ENCODE measurements at places on chromosomes 5 and 9.

- peak; percentile 51 for DNase-seq
Measured at GRCh38 chr5:64693636-64694035, 3.3 kb downstream of the SHISAL2B start.

DNA sequence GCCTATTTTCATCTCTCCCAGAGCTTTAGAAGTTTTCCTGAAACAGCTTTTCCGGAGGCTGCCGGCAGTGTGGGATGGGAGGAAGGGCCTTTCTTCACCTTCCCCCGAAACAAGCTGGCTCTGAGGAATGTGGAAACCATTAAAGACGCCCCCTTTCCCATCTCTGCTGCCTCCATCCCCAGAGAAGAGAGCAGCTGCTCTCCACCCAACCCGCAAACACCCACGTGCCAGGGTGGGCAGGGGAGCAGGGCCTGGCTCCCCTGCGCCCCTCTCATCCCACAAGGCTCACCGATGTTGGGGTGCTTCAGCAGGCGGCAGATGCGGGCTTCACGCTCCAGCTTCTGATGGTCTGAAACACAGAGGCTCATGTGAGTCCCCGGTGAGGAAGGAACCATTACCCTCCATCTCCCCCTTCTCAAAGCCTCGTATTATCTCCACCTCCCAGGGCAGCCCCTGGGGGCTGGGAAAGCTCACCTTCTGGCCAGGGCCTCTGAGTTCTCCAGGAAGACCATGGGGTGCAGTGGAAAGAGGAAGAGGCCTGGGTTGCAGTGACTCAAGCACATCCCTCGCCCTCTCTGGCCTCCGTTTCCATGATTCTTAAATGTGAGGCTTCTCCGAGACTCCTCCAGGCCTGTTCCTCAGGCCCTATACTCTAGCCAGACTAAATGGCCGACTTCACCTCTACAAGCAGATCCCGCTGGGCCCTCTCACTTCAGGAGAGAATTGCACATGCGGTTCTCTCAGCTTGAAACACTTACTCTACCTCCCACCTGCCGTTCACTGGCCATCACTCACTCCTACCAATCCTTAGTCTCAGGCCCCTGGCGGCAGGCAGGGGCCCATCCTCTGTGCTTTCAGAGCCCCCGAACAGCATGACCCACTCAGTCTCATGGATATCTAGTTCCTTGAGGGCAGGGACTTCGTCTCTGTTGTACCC is 24.6 kb downstream of the CAMK2A start:
- DNase-seq, result no peak

- DNase-seq, result no peak
Measured at GRCh38 chr5:146549615-146550014, 33.6 kb upstream of the GPR151 start.

DNA sequence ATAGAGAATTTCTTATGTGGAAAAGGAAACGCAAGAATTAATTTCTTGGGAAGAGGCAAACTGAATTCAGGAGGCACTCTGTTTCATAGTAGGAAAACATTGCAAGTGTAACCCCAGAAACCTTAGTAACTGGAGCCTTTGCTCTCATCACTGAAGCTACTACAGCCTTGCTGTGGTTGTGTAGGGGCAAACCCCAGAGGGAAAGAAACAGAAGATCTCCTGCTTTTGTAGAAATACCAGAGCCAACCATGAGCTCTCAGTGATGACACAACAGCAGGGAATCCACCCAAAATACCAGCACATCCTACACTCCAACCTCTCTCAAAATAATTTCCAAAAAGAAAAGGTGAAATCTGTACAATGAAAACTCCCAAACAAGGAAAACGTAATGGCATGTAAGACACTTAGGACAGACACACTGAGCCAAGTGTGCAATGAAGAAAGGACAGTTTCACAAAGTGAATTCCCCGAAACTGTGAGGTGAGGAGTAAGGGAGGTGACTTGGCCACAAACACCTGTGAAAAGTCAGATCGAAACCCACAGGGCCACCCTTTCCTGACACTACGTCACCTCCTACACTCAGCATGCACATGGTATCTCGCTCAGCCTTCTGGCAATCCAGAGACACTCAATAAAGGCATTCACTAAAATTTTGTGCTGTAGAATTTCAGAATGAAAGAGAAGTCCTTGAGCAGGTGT is 8.5 kb upstream of the ACSL6 start:
- no peak for DNase-seq

DNA sequence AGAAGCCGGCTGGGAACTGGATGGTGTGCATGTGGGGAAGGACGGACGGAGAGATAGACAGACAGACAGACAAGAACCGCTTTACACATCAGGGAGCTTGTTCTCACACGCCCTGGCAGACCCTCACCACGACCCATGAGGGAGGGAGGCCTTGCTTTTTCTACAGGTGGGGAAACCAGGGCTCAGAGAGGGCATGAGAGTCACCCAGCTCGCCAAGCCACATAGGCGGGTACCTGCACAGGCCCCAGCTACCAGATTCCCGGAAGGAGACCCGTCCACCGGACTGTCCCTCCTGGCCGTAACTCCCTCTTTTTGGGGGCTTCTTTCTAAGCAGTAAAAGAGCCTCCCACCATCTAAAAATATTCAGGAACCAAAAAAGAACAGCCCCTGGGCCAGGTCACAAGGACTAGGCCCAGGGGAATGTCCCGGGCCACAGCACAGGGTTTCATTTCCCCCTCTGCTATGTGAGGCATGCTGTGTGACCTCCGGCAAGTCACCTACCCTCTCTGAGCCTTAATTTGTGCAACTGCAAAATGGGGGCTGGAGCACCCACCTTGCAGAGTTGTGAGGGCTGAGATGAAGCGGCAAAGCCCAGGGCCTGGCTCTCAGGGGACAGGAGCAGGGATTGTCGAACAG is 84.4 kb upstream of the SARDH start:
- no peak for DNase-seq

DNA sequence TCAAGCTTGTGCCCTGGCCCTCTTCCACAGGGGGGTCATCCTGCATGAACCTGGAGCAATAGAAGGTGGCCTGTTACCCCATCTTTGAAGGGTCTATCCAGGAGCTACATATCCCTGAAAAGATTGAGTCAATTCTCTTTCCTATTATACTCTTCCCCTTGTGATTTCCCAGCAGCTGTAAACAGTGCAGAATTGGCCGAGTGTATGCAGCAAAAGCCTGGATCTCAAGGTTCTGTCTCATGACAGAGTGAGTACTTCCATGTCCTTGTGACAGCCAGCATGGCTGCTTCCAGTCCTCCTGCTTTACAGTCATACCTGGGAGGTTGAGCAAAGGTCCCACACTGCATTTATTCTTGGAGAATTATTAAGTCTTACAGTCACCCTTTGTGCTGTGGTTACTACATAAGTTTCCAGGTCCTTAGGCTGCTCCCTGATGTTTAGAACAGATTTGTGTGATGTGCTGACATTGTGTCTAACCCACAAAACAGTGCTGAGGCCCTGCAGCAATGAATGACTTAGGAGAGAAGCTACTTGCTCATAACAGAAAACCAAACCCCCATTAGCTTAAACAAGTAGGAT is 67.5 kb downstream of the NREP start:
- no peak for DNase-seq

GRCh38 chr9:94160594-94161501 is 76.6 kb downstream of the PTPDC1 start:
- DNase-seq, result no peak

- DNase-seq, result peak; percentile 2
Measured at GRCh38 chr5:120447706-120448239, 16.3 kb upstream of the PRR16 start.

- DNase-seq, result no peak
Measured at GRCh38 chr9:12680757-12681156, 12.4 kb upstream of the TYRP1 start.

DNA sequence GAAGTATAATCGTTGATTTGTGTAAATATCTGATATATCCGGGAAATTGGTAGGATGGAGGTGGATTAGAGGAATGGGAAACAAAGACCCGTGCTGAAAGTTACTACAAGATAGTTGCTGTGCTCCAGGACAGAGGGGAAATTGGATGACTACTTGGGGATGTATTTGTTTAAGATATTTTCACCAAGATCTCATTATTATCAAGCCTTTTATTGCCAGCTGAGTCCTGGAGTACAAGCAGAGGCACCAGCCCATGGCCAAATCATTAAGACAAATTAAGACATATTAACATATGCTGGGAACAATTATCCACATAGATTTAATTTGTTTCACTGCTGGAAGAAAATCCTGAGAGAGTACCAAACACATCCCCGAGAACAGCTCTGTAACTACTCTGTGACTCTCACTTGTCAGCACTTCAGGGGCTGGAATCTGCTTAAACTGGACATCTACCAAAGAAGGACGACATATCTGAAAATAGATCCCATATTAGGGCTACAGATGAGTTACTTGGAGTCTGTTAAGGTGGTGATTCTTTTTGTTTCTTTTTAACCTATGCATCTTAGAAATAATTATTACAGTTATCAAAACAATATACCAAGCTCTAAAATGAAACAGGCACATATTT is 68.2 kb downstream of the SLC1A1 start:
- DNase-seq, result no peak

GRCh38 chr5:75138689-75139088 is 86.3 kb upstream of the GCNT4 start:
- no peak for DNase-seq

GRCh38 chr9:120351106-120351505 is 228.9 kb downstream of the CDK5RAP2 start:
- no peak for DNase-seq

DNA sequence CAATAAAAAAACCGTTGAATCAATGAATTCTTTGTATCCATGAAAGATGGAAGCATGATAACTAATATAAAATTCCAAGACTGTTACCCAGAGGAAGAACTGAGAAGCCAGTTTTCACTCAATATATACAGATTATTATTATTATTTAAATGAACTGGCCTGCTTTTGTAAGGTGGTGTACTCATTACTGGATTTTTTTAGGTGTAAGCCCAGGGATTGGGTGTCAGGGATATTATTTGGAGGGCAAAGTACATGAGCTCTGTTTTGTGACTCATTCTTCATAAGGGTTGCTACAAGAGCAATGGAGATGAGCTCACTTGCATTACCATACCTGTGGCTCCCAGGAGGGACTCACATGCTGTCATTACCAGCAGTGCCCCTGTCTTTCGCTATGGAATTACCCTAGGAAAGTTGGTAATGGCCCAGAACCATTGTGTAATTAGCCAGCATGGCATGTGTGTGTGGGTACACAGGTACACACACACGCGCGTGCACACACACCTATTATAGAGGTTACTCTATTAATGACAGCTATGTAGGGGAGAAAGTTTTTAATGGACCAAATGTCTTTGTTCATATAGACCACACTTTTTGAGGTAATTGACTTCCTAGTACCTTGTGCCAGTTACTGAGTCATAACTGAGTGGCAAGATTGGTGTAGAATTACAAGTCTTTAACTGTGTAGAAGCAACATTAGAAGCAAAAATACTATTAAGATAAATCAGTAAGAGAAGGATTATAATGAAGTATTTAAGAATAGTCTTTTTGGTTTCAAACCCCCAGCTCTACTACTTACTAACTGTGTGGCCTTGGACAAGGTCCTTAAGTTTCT is 143.4 kb downstream of the GDNF start:
- DNase-seq, result no peak

DNA sequence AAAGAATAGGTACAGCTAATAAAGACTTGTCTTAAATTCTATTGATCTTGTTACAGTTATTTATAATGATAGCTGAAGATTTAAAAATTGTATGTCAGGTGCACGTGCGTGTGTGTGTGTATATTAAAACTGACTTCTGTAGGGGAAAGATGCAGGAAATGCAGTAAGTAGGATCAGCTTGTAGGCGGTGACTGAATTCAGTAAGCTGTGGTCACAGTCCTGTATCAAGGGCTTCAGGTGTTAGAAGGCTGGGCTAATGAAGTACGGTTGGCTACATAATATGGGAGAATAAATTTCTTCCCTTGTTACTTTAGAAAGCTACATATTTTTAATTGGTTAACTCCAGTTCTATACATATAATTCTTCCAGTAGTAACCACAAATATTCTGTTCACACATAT is 54.2 kb downstream of the LNPEP start:
- no peak for DNase-seq

DNA sequence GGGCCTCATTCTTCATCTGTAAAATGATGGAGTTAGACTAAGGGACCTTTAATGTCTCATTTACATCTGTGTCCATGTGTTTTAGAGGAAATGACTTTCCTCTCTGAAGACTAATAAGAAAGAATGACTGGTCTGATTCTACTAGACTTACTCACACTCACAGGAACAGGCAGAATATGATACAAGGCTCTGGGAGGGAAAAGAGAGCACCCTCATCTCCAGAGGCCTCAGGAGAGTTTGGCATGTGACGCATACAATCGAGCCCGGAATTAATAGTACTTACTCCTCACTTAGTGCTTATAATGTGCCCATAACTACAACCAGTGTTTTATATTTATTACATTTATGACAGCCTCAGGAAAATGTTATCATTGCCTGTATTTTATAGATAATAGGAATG is 608.7 kb downstream of the KCTD16 start:
- DNase-seq, result no peak
